ENCODE measurements at places on chromosomes 3 and 15.

- no peak for DNase-seq
These were observed 59.3 kb downstream of the IL16 start for GRCh38 chr15:81255958-81256320.

DNA sequence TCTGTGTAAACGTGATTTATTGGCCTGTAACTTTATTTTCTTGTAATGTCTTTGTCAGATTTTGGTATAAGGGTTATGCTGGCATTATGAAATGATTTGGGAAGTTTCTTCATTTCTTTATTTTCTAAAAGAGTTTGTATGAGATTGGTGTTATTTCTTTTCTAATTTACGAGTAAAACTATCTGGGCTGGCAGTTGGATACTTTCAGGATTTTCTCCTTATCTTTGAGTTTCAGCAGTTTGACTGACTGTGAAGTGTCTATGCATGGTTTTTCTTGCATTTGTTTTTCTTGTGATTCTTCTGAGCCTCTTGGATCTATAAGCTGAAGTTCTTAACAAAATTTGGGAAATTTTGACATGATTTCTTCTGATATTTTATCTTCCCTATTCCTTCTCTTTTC lies 18.1 kb downstream of the ADGRG7 start:
- DNase-seq = no peak

GRCh38 chr3:156236556-156237260 lies 116.3 kb downstream of the KCNAB1 start:
- no peak for DNase-seq

DNA sequence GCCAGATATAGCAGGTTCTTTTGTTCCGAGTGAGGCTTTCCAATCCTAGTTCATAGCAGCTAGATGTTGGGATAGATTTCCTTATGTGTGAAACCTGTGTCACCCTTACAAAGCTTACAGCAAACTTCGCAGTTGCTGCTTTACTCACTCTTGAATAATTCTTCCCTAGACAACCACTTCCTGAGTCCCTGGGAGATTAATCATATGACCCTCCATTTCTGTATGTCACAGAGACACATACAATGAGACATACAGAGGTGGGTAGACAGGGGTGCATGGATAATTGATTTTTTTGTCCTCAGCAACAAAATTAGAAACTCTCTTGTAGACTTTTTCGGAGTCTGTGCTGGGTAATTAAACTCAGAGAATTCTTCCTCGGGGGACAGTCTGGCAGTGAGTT lies 163.2 kb downstream of the NSUN3 start:
- no peak for DNase-seq

- DNase-seq = no peak
These were observed 9.9 kb upstream of the CLK3 start for GRCh38 chr15:74605795-74606150.

DNA sequence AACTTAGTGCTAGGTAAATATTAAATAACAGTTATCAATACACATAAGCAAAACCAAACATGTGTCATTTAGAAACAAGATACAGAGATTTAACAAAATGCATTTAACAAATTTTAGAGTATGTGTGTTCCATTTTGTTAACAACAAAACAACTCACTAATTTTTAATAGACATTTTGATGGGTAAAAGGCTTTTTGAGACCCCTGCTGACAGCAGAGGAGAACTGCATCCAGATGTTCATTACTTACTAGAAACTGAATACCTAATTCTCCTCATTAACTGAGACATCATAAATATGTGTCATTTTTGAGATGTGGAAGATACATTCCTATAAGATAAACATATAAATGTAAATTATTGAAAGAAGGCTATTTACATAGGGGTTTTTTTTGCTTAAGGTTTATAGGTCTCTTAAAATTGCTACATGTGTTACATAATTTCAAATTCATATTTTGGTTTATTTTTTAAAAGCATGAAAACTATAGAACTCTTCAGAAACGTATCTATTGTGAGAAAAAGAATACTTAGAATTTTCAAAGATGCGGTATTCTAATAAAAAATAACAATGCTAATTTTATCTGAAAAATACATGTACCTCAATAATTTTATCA lies 1009.8 kb downstream of the TUSC7 start:
- no peak for DNase-seq

- DNase-seq = peak; percentile 20
These were observed 9.9 kb downstream of the SFMBT1 start for GRCh38 chr3:53035825-53036619.

GRCh38 chr15:30033763-30034162 lies 49.0 kb upstream of the GOLGA8J start:
- no peak for DNase-seq

DNA sequence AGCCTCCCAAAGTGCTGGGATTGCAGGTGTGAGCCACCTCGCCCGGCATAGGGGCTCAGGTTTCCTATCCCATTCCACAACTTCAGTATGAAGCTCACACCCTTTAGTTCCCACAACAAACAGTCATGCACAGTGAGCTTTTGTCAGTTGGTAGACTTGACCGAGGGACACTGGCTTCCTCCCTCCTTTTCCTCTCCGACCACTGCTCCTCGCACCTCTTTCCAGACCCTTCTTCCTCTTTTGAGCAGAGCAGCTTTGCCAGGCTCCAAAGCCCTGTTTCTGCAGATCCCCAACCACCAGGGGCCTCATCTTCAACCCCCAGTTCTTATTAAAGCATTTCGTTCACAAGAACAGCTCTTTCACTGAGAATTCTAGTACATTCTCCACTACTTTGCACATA lies 12.7 kb upstream of the CILP start:
- no peak for DNase-seq

Measured in CD4-positive, alpha-beta T cell (primary cell).